Activated effector memory CD4-positive, alpha-beta T cell treated with Interleukin-2 at 50 U/mL for 16 hours (primary cell): ENCODE measurements at places on chromosomes 5 and 9.

DNA sequence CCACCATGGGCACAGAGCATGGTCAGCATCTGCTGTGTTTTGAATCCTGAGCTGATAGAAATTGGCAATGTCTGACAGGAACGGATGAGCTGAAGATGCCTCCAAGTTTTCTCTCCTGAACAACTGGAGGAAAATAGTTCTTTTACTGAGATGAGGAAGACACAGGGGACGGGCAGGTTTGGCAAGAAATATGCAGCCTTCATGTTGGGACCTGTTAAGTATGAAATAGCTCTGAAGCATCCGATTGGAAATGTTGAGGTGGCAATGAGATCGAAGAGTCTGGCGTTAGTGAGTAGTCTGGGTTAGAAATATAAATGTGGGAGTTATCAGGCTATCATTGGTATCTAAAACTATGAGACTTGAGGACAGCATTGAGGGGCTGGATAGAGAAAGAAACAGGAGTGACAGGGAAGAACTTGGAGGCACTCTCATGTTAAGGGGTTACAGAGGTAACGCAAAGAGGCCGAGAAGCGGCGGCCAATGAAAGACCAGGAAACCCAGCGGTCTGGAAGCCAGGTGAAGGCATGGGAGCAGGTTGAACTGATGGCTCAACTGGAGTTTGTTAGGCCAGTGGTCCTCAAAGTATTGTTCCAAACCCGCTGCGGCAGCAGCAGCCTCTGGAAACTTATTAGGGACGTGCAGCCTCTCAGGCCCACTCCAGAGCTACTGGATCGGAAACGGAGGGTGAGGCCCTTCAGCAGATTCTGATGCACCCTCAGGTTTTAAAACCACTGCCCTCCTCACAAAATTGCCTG is 1.0 kb upstream of the MAMDC2 start:
- no peak for DNase-seq

DNA sequence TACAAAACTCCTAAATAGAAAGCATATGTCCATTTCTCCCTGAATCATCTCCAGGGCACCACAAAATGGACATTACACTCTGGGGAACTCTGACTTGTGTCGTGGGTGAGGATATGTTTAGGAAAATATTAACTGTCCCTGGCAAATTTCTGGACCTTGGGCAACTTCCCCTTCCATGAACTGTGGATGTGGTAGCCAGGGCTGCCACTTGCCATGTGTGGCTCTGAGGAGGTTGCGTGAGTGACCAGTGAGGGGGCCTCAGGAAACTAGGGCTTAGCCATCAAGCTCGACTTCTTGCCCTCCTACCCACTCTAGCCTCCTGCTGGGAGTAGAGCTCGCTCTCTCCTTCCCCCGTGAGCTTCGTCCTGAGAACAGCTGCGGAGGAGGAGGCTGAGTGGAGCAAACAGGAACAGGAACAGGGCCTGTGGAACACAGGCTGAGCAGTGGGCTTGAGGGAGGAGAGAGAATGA is 13.8 kb upstream of the STC2 start:
- DNase-seq = no peak

DNA sequence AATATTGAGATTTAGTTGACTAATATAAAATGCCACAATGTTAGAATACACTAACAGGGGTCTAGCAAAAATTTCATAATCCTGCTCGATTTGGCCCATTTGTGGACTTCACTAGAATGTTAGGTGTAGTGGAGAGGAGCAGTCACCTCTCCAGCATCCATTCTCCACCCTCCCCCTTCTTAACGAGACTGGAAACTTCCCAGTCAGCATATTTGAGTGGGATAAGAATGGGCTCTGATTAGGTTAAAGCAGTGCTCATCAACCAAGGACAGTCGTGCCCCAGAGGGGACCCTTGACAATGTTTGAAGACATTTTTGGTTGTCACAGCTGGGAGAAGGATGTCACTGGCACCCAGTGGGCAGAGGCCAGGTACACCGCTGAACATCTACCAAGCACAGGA is 46.7 kb downstream of the FANCC start:
- DNase-seq = no peak

DNA sequence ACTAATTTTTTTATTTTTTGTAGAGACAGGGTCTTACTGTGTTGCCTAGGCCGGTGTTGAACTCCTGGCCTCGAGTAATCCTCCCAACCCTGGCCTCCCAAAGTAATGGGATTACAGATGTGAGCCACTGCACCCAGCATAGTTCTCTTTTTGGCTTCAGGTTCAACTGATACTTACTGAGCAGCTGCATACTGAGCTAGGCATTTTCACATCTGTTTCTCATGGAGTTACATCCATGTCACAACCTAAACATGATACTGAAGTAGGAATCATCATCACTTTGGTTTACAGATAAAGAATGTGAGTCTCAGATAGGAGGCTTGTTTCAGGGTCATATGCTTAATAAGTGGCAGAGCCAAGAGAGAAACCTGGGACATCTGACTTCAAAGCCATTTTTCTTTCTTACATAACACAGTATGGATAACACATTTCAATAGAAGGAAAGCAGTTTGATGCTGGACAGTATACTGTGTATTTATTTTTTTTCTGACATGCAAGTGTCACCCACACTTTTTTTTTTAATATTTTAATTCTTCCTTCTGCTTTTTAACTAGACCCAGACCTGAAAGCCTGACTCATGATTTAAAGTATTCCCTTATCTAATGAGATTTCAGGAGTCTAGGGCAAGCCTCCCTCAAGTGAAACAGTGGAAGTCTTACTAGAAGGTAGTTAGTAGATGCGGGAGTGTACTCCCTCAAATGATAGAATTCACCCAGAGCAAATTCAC is 90.8 kb downstream of the HACD4 start:
- DNase-seq = no peak

DNA sequence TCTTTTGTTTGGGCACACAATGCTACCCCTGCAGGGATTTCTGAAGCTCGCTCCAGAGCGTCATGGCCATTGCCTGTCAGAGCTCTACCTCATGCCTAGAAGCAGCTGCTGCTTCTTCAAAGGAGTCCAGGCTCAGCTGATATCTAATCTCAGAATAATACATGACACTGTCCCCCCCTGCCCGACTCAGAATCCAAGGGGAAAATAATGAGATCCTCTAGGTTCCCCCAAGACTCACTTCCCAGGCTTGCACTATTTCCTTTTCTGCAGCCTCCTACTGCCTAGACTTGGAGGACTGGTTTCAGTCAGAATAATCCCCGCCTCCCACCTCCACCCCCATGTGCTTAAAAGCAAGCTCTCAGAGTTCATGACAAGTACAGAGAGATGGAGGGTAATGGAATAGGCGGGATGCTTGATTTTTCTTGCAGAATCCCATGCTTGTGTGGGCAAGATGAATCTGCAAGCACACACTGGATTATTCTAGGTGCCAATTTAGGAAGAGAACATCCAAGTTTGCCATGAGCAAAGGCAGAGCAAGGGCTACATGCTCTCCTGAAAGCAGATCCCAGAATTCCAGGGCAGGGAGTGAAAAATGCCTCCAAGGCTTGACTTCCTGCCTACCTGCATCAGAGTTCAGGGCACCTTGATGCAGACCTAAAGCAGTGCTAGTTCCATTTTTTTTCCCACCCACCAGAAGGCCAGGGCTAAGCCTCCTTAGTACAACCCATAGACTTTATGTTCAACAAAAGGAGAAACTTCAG is 97.4 kb upstream of the IFNK start:
- DNase-seq = no peak

GRCh38 chr5:60997721-60998120 is 52.7 kb downstream of the NDUFAF2 start:
- DNase-seq = no peak
